ENCODE measurements at places on chromosomes 3 and 15.

DNA sequence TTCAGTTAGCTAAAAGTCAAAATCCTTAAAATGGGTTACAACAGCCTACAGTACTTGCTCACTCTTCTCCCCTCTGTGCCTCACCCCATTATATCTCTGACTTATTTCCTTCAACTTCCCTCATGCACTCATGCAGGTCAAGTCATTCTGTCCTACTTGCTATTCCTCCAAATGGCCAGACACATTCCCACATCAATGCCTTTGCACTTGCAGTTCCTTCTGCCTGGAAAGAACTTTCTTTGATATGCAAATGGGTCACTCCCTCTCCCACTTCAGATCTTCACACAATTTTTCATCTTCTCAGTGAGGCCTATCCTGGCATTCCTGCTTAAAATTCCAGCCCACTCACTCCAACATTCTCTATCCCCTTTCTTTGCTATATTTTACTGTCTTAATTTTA, 547.2 kb upstream of the TGFBR2 start:
- DNase-seq, result no peak

DNA sequence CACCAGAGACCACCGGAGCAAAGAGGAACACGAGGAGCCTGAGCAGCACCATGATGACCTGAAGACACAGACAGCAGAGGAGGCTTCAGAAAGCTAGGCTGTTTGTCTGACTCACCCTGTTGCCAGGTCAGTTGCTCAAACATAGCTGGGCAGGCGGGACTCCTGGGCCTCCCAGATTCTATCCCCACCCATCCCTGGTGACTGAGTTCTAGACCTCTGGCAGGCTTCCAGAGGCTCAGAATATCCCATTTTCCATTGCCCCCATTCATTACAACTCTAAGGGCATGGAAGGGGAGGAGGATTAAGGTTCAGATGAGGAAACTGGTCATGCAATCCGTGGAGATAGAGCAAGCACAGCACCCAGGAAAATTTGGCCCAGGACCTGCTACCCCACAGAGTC, at the start of gene CDHR4:
Gene CDHR4 (minus strand): TSS at position 113 of the 400 bp plus-strand sequence. CDS start 61 bp downstream, at position 52.
- no peak for DNase-seq

DNA sequence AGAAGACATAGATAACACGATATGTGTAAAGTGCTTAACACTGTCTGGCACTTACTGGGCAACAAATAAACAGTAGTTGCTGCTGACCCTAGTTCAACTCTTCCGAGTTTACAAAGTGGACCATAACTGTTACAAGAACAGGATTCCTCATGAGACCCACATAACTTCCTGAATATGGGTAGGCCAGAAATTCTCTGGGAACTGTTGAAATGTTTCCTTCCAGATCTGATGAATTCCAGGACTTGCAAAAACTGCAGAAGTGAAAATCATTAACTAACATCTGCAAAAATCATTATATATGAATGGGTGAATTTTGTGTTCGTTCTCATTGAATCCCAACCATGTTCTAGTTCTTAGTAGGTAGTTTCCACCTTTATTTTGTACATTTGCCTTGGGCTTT, 181.7 kb upstream of the MME start:
- no peak for DNase-seq

DNA sequence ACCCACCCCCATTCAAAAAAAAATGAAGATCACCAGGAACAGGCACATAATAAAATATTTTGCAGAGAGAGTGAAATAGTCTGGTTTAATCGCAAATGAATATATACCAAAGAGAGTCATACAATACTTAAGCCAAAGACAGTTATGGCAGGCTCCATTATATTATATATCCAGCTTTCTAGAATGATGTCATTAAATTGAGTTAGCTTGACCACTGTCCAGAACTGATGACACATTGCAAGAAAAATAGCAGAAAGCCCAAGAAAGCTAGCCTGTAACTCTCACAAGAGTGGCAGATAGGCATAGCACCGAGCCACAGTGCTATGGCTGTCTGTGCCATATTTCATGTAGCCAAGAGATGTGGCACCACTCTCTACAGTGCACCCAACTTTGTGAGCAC, 231.9 kb upstream of the SEMA6D start:
- DNase-seq, result no peak

- DNase-seq, result no peak
Measured at GRCh38 chr3:141408596-141408995, 40.3 kb downstream of the ZBTB38 start.

GRCh38 chr15:89070197-89071124, 17.8 kb upstream of the ABHD2 start:
- no peak for DNase-seq

- DNase-seq, result no peak
Measured at GRCh38 chr3:78634316-78634715, 1133.5 kb downstream of the ROBO1 start.

DNA sequence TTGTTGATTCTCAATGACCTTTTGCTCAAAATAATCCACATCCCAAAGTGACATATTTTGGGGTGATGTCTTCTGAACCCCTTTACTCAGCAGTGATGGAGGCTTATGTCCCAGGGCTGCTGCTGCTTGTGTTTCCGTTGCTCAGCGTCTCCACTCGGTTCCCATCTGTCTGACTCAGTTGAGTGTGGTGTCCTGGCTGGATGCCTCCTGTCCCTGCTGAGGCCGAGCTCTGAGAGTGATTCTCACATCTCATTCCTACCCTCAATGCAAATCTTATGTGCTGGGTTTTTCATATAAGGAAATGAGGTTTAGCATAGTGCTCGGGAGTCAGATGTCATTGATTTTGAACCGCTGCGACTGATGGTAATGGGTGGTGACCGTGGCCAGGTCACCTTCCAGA, 247.4 kb downstream of the GABRG3 start:
- no peak for DNase-seq

DNA sequence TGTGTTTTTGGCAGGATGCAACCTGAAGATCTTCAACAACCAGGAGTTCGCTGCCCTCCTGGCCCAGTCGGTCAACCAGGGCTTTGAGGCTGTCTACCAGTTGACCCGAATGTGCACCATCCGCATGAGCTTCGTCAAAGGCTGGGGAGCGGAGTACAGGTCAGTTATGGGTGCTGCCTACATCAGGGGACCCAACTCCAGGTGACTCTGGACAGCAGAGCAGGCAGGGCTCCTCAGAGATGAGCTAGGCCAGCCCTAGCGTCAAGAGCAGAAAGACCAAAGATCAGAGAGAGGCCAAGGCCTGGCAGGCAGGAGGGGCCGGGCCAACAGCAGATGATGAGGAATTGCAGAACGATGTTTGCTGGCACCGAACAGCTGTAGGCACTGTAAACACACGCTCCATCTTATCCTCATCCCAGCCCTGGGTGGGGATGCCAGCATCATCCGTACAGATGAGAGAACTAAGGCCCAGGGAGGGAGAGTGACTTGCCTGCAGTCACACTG, 67.1 kb downstream of the AAGAB start:
- DNase-seq, result no peak

GRCh38 chr15:38843051-38843501, 278.5 kb upstream of the RASGRP1 start:
- DNase-seq, result no peak

- no peak for DNase-seq
Measured at GRCh38 chr3:141305436-141305835, 62.9 kb upstream of the ZBTB38 start.

DNA sequence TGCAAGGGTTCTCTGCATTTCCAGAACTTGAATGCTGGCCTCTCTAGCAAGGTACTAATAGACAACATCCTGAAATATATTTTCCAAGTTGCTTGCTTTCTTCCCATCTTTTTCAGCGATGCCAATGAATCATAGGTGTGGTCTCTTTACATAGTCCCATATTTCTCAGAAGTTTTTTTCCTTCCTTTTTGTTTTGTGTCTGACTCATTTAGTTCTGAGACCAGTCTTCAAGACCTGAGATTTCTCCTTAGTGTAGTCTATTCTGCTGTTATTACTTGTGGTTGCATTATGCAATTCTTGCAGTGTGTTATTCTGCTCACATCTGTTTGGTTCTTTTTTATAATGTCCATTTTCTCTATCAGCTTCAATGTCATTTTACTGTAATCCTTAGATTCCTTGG, 1265.0 kb upstream of the ALCAM start:
- DNase-seq, result no peak

DNA sequence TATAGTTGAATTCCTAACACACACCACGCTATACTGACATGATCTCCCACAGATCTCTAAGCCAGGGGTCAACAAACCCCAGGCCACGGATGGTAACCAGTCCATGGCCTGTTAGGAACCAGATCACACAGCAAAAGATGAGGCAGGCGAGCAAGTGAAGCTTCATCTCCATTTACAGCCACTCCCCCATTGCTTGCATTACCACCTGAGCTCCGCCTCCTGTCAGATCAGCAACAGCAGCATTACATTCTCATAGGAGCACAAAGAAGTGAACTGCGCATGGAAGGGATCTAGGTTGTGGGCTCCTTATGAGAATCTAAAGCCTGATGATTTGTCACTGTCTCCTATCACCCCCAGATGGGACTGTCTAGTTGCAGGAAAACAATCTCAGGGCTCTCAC, 2.7 kb downstream of the PDCD7 start:
- no peak for DNase-seq

DNA sequence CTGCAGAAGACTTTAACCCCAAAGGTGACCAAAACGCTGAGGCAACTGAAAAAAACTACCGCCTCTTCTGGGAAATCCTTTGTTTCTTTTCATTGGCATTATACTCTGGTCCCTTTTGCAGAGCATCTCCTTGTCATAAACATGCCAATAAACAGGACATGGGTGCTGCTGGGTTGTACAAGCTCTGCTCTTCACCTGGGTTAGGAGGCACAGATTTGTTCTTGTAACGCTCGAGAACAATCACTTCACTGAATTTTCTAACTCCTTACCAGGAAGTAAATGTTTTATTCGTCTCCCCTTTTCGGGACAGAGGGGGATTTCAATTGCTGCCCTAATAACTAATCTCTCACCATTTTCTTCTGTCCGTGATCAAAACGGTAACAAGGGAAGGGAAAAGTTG, 1.3 kb downstream of the PLCH1 start:
- DNase-seq, result no peak

GRCh38 chr15:69812861-69813261, 284.9 kb downstream of the TLE3 start:
- DNase-seq, result no peak

DNA sequence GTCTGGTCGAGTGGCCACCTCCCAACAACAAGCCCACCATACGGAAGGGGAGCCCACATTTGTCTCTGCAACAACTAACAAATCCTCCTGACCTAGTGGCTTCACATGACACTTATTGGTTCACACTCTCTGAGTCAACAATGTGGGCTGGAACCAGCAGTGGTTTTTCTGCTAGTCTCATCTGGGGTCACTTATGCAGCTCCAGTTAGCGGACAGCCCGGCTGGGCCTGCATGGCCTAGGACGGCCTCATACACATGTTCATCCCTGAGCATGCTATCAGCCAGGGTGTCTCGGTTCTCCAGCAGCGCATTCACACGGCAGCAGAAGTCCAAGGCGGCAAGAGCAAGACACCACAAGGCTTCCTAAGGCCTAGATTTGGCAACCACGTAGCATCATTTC, 281.7 kb downstream of the XXYLT1 start:
- no peak for DNase-seq

DNA sequence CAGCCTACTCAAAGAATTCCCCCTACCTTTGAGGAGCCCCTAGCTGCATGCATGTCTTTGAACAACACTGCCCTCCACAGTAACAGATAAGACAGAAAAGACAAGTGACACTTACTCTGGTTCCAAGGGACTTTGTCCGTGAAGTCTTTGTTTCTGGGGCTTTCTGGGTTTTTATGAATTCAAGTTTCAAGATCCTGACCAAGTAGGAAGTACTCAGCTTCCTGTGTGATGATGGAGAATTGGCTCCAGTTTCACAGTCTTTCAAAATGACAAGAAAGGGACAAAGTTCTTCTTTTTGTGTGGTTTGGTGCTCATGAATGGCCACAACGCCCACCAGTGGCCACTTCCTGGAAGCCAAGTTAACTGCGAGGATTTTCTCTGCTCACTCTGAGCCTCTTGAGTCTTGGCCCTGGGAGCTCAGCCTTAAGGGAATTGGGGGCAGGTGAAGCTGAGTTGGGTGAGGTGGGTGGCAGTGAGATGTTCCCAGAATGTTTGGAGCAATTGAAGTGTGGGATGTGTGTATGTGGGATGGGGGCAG, at the start of gene CCR1:
Gene CCR1 (minus strand): TSS at position 147 of the 538 bp plus-strand sequence. CDS start 4,000 bp downstream, outside the sequence.
- peak; percentile 24 for DNase-seq

DNA sequence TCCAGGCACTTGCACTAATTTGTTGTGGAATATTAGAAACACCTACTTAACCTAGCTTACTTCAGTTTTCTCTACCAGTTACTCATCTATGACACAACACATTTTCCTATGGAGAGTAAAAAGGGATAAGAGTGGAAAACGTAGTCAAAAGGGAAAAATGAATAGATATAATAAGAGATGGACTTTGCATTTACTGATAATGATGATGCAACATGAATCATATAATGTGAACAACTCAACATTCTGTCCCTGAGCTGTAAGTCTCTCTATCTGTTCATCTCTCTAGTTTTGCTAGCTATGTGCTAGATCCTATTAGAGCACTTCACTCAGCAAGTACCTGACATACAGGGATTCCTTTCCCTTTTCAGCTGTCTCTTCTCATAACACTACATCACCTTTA, 627.1 kb downstream of the AGBL1 start:
- no peak for DNase-seq

GRCh38 chr3:17157713-17158112, 273.0 kb downstream of the PLCL2 start:
- no peak for DNase-seq

DNA sequence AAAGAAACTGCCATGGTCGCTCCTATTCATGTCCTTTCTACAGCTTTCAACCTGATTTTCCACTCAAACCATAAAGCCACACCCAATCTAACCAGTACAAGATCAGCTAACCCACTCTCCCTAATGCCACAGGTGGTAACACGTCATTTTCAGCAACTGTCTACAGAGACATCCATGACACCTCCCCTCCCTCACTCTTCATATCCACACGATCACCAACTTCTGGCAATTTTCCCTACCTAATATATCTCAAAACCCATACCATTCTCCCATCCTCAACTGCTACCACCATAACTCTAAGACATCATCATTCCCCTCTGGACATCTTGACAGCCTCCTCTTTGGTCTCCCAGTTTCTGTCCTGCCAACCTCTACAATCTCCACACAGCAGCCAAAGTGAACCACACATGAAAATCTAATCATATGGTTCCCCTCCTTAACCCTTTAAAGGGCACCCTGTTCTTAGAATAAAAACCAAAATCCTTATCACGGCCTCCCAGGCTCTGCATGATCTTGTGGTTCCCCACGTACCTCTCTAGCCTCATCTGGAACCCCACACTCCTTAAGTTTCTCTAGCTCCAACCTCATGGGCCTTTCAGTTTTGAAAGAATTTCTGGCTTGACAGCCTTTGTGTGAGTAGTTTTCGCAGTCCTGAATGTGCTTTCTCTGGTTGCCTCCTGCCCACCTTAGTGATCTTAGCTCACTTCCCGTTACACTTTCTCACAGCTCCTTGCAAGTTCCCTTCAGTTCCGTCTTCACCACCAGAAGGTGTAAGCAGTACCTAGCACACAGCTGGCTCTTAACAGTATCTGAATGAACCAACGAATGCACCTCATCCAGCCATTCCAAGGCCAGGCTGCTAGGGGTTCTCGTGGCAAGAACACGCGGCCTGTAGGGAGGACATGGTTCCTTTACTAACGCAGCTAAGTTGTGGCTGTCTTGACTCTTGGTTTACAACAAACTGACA, 33.4 kb downstream of the SPINK8 start:
- DNase-seq, result peak; percentile 14

Measured in activated gamma-delta T cell treated with anti-CD3 and anti-CD28 coated beads, Interleukin-2, amount 50 U/mL, for 16 hours (primary cell).